ENCODE measurements at places on chromosomes 2 and 18. TPM values are rescaled to one million over a fixed set of nuclear protein-coding genes. Genes with fewer than 3 reads are reported as not detected.

INSIG2 gene
- polyA plus RNA-seq: 7.2 TPM

IL1R2 gene
- 24.6 TPM for polyA plus RNA-seq

BMP10 gene
- not detected for polyA plus RNA-seq

KCNE4 gene
- polyA plus RNA-seq: 0.23 TPM

MYCN gene
- polyA plus RNA-seq: not detected

SERPINB11 gene
- not detected for polyA plus RNA-seq

KCNIP3 gene
- polyA plus RNA-seq: 1.8 TPM

DSG3 gene
- polyA plus RNA-seq: under 0.01 TPM

PROKR1 gene
- polyA plus RNA-seq: not detected

GULP1 gene
- polyA plus RNA-seq: 12.9 TPM

ERCC3 gene
- 15.6 TPM for polyA plus RNA-seq

ENOSF1 gene
- polyA plus RNA-seq: 16.8 TPM

SLC25A52 gene
- polyA plus RNA-seq: not detected

ZBTB7C gene
- polyA plus RNA-seq: 18.5 TPM

PTPRN gene
- polyA plus RNA-seq: 3.6 TPM

ANO7 gene
- polyA plus RNA-seq: 7.8 TPM

DSG4 gene
- not detected for polyA plus RNA-seq

MC2R gene
- polyA plus RNA-seq: not detected

ALS2 gene
- polyA plus RNA-seq: 5.7 TPM

HOXD9 gene
- polyA plus RNA-seq: 0.46 TPM

CCDC102B gene
- 1.8 TPM for polyA plus RNA-seq

CHST9 gene
- not detected for polyA plus RNA-seq

NR4A2 gene
- polyA plus RNA-seq: 1.8 TPM

NEUROD1 gene
- 3.6 TPM for polyA plus RNA-seq

GIGYF2 gene
- 16.6 TPM for polyA plus RNA-seq

DHRS9 gene
- polyA plus RNA-seq: 150 TPM

PLEKHH2 gene
- 1.7 TPM for polyA plus RNA-seq

SH3RF3 gene
- 3.4 TPM for polyA plus RNA-seq

COL3A1 gene
- polyA plus RNA-seq: 34.8 TPM

RBKS gene
- polyA plus RNA-seq: 13.2 TPM

ALK gene
- 0.60 TPM for polyA plus RNA-seq

ACVR1C gene
- polyA plus RNA-seq: 1.6 TPM

AGXT gene
- 1.6 TPM for polyA plus RNA-seq

REG3A gene
- 3.2 TPM for polyA plus RNA-seq

VIL1 gene
- 170 TPM for polyA plus RNA-seq

CAVIN2 gene
- polyA plus RNA-seq: 1.4 TPM

SOWAHC gene
- 18.6 TPM for polyA plus RNA-seq

KCNS3 gene
- 16.2 TPM for polyA plus RNA-seq

IL1R1 gene
- 14.6 TPM for polyA plus RNA-seq

NAB1 gene
- polyA plus RNA-seq: 13.9 TPM

KYNU gene
- 1.2 TPM for polyA plus RNA-seq

GPR155 gene
- 4.1 TPM for polyA plus RNA-seq

MERTK gene
- polyA plus RNA-seq: 2.4 TPM

RBMS1 gene
- polyA plus RNA-seq: 4.4 TPM

All from sigmoid colon (tissue), 7 donors.